ENCODE measurements at places on chromosomes 7 and 10. TPM values are rescaled to one million over a fixed set of nuclear protein-coding genes. Genes with fewer than 3 reads are reported as not detected.

GRCh38 chr10:122285506-122286444 is 14.7 kb downstream of the BTBD16 start:
- H3K36me3 ChIP-seq = no peaks in the 10 kb centered on the region
- H3K4me1 ChIP-seq = peaks cover 39% of the 10 kb centered on the region
- H3K4me3 ChIP-seq = no peak overlapping the region
- H3K27me3 ChIP-seq = peaks cover 15% of the 10 kb centered on the region
- no peak for DNase-seq

AKR1D1 gene
- total RNA-seq = not detected

DNA sequence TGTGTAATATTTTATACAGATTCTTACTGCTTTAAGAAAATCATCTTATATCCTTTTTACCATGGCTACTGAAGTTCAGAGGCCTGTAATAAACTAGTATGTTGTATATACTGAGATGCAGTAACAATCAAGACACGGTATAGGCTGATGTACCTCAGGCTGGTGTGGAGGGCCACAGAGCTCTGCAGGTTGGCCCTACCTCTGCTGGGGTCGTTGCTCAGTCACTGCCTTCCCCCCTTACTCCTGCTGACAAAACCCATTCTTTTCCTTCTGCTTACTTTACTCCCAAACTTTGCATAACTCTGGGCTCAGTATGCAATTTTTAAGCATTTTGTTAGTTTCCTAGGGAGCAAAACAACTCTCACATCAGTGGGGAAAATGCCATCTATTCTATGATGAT is 200.1 kb upstream of the FOXP2 start:
- no peaks in the 10 kb centered on the region for H3K36me3 ChIP-seq
- no peak for DNase-seq
- H3K4me1 ChIP-seq = no peaks in the 10 kb centered on the region
- H3K4me3 ChIP-seq = no peak overlapping the region
- H3K27ac ChIP-seq = no peak overlapping the region

DNA sequence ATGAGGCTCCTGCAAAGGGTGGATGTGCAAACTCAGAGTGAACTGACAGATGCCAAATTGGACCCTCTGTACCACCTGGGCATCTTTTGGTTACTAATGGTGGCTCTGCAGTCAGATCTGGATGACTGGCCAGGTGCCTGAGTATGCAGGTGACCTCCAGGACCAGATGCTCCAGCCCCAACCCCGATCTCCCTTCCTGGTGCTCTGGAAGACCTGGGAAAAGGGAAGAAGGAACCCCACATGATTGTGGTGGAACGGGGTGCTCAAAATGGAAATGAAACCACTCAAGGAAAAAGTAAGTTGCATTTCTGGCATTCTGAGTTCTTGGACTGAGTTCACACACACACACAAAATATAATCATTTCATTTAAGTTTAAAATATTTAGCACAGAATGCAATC is 9.8 kb upstream of the AEBP1 start:
- H3K4me3 ChIP-seq = no peak overlapping the region
- no peaks in the 10 kb centered on the region for H3K27me3 ChIP-seq
- H3K36me3 ChIP-seq = no peaks in the 10 kb centered on the region
- DNase-seq = no peak

UNCX gene
- total RNA-seq = not detected

LBX1 gene
- total RNA-seq = not detected

GRCh38 chr10:95438781-95439180 is 122.4 kb downstream of the SORBS1 start:
- no peak for DNase-seq
- no peaks in the 10 kb centered on the region for H3K36me3 ChIP-seq
- peaks cover 22% of the 10 kb centered on the region for H3K27me3 ChIP-seq
- no peak overlapping the region for H3K4me3 ChIP-seq
- no peaks in the 10 kb centered on the region for H3K4me1 ChIP-seq

CDK14 gene
- total RNA-seq = 31.6 TPM

Data from HFFc6 (cell line).